Stimulated activated CD4-positive, alpha-beta T cell treated with anti-CD3 and anti-CD28 coated beads, Interleukin-1b, Interleukin-23, amount 100 ng/mL, for 1 hour (primary cell): ENCODE measurements at places on chromosomes 2 and 18.

- no peak for DNase-seq
Observed at GRCh38 chr18:62723666-62724281, 8.4 kb downstream of the PHLPP1 start.

- DNase-seq, result no peak
Observed at GRCh38 chr2:229363185-229363814, 92.2 kb upstream of the PID1 start.

DNA sequence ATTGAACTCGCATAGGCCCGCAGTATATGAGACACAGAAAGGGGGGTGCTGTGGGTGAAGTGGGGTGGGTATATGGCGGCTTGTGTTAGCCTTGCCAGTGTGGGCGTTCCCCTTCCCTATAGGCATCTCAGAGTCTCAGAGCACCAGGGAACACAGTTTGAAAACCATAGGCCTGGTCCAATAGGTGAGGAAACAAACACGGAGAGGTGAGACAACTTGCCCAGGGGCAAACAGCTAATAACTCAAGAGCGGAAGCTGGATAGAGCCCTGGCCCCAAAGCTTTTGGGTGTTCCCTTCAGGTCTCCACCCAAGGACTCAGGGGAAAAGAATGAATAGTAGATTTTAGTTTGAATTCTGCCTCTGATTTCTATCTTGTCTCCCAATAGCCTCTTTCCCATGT is 7.9 kb downstream of the LIPG start:
- DNase-seq, result no peak

DNA sequence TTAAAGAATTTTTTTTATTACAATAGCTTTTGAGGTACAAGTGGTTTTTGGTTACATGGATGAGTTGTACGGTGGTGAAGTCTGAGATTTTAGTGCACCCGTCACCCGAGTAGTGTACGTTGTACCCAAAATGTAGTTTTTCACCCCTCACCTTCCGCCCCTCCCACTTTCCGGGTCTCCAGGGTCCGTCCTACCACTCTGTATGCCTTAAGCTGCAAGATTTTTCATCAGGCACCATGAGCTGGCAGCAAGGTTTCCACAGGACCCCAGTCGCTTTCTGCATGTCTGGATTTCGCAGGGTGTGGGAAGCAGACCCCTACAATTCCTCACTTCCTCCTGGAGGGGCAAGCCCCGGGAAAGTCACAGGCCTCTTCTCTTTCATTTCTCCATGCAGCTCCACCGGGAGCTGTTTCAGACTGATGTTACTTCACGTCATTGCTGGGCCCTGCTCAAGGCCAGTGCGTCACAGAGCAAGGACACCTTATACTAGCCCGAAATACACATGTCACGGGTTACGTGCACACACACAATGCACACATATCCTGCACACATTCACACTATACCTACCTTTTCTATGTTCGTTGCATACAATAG is 179.1 kb downstream of the ZFP36L2 start:
- DNase-seq, result no peak

- no peak for DNase-seq
Observed at GRCh38 chr2:11768946-11769345, 22.5 kb downstream of the LPIN1 start.

DNA sequence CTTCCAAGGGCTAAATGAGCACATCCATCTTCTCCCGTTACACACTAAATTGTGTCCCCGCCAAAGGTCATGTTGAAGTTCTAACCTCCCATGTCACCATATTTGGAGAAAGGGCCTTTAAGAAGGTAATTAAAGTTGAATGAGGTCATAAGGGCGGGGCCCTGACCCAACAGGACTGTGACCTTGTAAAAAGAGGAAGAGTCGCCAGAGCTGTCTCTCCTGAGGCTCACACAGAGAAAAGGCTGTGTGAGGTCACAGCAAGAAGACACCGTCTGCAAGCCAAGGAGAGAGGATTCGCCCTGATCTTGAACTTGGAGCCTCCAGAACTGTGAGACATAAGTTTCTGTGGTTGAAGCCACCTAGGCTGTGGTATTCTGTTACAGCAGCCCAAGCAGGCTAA is 24.1 kb downstream of the TRABD2A start:
- no peak for DNase-seq

DNA sequence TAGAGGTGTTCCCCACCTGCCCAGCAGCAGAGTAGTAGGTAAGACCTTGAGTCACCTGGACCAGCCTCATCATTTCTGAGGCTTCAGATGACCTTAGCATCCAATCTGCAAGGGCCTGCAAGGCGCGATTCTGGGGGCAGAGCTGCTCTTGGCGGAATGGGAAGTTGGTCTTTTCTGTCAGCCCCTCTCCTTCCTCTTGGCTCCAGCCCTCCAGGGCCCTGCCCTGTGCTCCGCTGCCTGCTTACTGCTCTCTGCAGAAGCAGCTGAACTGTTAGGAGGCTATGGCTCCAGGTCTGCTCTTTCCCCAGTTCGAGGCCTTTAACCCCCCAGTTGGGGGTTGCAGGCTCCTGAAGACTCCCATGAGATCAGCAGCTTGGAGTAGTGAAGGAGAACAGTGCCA is 96.1 kb upstream of the MCFD2 start:
- DNase-seq, result no peak

- no peak for DNase-seq
Observed at GRCh38 chr2:63572001-63572400, 16.3 kb downstream of the WDPCP start.
